ENCODE measurements at places on chromosomes 5 and 9. TPM values are rescaled to one million over a fixed set of nuclear protein-coding genes. Genes with fewer than 3 reads are reported as not detected.

PNPLA7 gene
- 0.26 TPM for total RNA-seq

CARD19 gene
- total RNA-seq, result 62.7 TPM

FBXO10 gene
- 2.7 TPM for total RNA-seq

OGN gene
- total RNA-seq, result not detected

NEURL1B gene
- 2.3 TPM for total RNA-seq

ENTPD8 gene
- not detected for total RNA-seq

ST8SIA4 gene
- 7.0 TPM for total RNA-seq

LCN15 gene
- not detected for total RNA-seq

FRMPD1 gene
- not detected for total RNA-seq

BAG1 gene
- total RNA-seq, result 33.3 TPM

PCDHAC1 gene
- total RNA-seq, result 1.1 TPM

SPINK13 gene
- 2.8 TPM for total RNA-seq

UBTD2 gene
- total RNA-seq, result 17.4 TPM
